Uterus (tissue), 4 donors: ENCODE measurements at places on chromosomes 6 and 20.

- no peak for DNase-seq
Measured at GRCh38 chr6:125341460-125341859, 39.7 kb upstream of the HDDC2 start.

DNA sequence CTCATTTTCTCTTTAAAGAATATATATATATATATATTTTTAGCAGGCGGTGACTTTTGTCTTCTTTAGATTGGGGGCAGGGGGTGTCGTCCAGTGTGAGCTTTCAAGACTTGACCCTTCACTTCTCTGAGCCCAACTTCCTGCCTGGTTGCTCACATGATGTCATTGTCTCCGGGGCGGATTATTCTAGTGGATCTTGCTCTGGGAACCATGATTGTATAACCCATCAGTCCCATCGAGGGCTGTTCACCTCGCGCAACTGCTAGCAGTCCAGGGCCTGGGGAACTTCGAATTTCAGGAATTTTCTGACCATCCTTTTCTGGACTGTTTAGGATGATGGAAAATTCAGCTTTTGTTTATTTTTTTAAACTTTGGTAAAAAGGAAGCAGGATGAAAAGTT lies 1.0 kb downstream of the IGF2R start:
- DNase-seq, result peak; percentile 46

GRCh38 chr6:32244270-32244669 lies 20.4 kb upstream of the NOTCH4 start:
- peak; percentile 76 for DNase-seq

DNA sequence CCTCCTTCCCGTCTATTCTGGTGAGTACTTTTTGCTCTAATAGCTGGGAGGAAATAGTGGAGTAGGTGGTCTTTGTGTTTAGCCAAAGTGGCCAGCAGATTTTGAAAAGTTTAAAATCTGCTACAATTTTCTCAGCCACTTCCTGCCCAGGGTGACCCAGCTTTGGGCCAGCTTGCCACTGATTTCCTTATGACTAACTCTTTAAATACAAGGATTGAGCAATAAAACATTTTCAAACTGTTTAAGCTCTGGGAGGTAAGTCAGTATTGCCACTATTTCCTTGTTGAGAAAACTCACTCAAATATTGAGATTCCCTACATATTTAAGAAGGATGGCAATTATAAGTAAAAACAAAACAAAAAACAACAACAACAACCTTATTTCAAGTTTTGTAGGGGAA lies 54.5 kb downstream of the TRMT11 start:
- no peak for DNase-seq

GRCh38 chr6:139981768-139982181 lies 607.3 kb upstream of the CITED2 start:
- DNase-seq, result no peak

GRCh38 chr6:162785632-162786242 lies 58.0 kb downstream of the PACRG start:
- no peak for DNase-seq

- DNase-seq, result no peak
Measured at GRCh38 chr20:24962182-24962492, 13.1 kb downstream of the CST7 start.

- no peak for DNase-seq
Measured at GRCh38 chr20:4774207-4774606, 52.5 kb downstream of the PRND start.

- DNase-seq, result no peak
Measured at GRCh38 chr6:131628726-131629125, 684 bp upstream of the MED23 start.

- no peak for DNase-seq
Measured at GRCh38 chr6:116392132-116393013, 21.6 kb downstream of the DSE start.

- no peak for DNase-seq
Measured at GRCh38 chr6:79599725-79600259, 31.3 kb upstream of the SH3BGRL2 start.
